ENCODE measurements at places on chromosomes 12 and 14. TPM values are rescaled to one million over a fixed set of nuclear protein-coding genes. Genes with fewer than 3 reads are reported as not detected.

NT5DC3 gene
- polyA plus RNA-seq = 3.6 TPM

KRT82 gene
- polyA plus RNA-seq = not detected

TPH2 gene
- polyA plus RNA-seq = not detected

ARHGEF40 gene
- 5.4 TPM for polyA plus RNA-seq

DNAI7 gene
- not detected for polyA plus RNA-seq

SPSB2 gene
- polyA plus RNA-seq = 11.1 TPM

RGS6 gene
- not detected for polyA plus RNA-seq

GLI1 gene
- polyA plus RNA-seq = 2.1 TPM

UBE3B gene
- polyA plus RNA-seq = 15.8 TPM

GCN1 gene
- polyA plus RNA-seq = 6.4 TPM

PHC1 gene
- polyA plus RNA-seq = 58.3 TPM

Measured in aorta (tissue), 5 donors.